LHCN-M2 (cell line): ENCODE measurements at places on chromosomes 6 and 20. TPM values are rescaled to one million over a fixed set of nuclear protein-coding genes. Genes with fewer than 3 reads are reported as not detected.

GRCh38 chr6:46704562-46704961 is 16.9 kb downstream of the TDRD6 start:
- peak; percentile 57 for DNase-seq

PET117 gene
- total RNA-seq: 19.9 and 24.0 TPM in 2 replicates

RIMS4 gene
- total RNA-seq: not detected in 2 replicates

DNA sequence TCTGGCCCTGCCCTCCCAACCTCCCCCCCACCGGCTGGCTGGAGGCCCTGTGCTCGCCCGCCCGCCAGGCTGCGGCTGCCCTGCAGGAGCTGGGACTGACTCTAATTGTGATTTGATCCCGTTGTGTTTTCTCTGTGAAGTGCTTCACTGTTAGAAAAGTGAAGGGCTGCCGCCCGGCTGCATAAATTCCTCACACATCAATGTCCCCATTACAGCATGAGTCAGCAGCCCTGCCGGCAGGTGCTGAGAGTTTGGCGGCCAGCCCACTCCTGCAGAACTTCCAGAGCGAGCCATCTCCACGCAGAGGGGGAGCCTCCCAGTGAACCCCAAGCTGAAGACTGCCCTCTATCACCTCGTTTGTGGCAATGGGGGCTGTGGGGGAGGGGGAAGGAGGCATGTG is 137.9 kb downstream of the DLL1 start:
- DNase-seq: peak; percentile 8

DNA sequence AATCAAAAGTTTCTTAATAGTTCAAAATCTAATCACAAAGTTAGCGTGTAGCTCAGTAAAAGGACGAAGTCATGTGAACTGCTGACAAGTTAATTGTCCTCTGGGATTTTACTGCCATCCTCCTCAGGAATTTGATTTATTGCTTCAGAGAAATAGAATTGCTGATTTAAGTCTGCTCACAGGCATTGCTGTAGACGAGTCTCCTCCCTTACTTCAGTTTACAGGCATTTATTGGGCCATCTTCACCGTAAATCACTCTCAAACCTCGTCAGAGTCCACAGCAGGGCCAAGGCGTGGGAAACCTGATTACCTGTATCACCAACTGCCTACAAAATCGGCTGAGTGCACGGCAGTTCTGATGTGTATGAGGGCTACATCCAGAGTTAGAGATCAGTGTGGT is 119.1 kb upstream of the PDE10A start:
- DNase-seq: no peak

IDH3B gene
- 129 and 130 TPM in 2 replicates for total RNA-seq

DNA sequence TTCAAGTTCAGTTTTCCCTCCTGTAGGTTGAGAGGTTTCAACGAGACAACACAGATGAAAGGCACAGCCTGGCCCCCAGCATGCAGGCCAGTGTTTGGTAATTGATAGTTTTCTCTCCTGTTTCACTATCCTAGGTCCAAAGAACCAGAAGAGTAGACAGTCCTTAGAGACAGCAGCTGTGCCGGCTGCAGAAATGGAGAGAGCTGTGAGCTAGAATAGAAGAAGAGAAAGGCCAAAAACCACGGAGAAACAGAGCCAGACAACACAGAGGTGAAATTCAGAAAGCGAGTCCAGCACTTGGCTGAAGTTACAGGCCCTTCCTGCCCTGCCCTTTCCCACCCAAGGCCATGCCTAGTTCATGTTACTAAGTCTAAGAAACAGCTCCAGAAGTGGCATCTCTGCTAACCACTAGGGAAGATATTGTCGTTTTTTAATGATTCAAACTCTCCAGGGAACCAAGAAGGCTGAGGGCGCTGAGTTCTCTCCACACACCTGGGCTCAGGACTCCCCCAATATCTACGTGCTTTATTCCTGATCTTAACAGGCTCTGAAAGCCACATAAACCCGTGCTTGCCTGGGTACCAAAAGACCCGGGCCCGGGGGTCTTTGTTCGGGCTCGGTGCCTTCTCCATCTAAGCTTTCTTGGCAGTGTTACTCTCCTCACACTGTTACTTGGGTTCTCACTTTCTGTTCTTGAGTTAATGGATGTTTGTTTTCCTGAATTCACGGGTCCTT is 16.5 kb upstream of the RBPJL start:
- no peak for DNase-seq

NFKBIL1 gene
- total RNA-seq: 21.2 and 26.8 TPM in 2 replicates

DNA sequence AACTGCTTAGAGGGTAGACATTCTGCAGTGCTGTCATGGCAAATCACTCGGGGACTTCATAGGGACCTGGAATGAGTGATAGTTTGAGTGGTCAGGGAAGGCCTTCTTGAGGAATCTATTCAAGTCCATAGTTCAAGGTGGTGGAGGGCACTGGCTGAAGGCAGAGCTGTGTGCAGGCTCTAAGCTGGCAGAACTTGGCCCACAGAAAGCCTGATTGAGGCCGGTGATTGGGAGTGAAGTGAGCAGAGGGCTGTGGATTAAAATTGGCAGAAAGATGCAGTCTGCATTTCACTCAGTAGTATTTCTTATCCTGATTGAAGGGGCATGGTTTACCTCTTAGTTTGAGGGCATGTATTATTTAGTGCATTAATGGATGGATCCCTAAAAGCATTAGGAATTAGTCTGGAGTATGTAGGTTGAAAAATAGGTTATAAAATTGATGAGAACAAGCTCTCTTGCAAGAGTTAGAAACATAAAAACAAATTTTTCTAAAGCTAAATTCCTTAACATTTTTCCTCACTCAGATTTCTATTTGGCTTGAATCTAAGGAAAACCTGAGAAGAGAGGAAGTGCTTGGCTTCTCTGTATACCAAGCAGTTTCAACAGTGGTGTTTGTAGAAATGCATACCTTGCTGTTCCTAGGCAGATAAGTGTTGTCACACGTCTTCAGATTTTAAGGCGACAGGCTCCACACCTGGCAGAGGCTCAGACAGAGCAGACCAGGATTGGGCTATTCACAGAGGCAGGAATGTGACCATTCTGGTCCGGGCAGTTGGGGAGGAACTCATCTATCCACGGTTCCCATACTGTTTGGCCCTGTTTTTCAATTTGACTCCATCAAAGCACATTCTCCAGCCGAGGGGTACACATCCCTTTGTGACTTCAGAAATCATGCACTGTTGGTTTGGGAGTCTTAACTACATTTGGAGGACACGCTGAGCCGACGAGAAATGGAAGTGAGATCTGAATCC is 45.2 kb downstream of the UTRN start:
- DNase-seq: no peak

DNA sequence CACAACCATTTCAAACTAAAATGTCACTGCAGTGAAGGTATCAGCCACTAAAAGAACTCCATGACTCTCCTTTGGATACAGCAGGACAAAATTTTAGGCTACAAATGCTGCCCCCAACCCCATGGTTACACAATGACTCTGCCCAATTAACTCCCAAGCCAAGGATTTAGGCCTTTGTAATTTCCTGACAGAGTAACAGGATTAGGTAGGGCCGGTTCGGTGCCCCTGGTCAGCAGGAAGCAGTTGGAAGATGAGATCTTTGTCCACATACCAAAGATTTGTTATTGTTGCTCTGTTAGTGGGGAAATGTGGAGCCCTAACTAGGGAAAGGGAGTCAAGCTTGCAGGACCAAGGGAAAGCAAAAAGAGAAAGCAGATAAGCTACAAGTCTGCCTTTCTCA is 26.7 kb upstream of the RIPK1 start:
- no peak for DNase-seq

DNA sequence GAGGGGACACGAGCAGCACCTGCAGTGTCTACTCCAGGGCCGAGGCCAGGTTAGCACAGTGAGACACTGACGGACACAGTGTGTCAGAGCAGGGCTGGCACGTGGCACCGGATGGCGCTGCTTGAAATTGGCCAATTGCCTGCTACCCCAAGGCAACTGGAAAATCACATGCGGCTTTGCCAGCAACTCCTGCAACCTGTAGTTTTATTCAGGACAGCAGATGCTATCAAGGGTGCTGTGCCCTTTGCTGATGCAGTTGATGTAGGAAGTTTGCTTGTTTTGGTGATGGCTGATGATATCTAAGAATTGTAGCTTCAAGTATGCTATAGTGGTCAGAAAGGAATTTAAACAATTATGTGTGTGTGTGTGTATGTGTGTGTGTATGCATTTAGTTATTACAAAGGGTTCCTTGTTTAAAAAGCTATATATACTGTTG is 25.9 kb downstream of the RIN2 start:
- peak; percentile 54 for DNase-seq

GRCh38 chr6:39961178-39961577 is 26.9 kb upstream of the MOCS1 start:
- DNase-seq: peak; percentile 21

GRCh38 chr6:112054555-112055190 is 769 bp downstream of the CCN6 start:
- DNase-seq: no peak

DNA sequence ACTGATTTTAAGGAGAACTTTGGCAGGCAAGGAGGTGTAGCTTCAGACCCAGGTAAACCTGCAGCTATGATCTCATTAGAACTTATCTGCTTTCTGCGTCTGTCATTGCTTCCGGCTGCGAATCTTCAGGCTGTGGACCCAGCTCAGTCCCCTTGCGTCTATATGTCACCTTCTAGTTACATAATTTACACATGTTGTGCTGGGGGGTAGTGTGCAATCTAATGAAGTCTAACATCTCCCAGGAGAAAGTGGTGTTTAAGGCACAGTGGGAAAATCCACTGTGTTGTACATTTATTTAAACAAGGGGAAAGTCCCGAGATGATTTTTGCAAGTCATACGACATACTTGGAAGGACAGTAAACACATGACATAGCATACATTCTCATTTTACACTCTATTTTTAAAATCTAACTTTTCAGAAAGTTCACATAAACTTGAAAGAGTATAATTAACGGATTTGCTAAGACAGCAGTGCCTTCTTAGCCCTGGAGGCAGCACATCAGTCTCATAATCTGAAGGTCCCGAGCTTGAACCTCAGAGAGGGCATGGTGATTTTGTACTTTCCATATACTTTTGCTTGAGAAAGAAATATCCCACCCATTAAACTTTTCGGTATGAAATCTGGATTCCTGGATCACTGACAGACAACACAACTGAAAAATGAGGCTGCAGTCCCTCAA is 35.2 kb downstream of the GPX6 start:
- no peak for DNase-seq

ME1 gene
- total RNA-seq: 6.4 and 8.1 TPM in 2 replicates

DNA sequence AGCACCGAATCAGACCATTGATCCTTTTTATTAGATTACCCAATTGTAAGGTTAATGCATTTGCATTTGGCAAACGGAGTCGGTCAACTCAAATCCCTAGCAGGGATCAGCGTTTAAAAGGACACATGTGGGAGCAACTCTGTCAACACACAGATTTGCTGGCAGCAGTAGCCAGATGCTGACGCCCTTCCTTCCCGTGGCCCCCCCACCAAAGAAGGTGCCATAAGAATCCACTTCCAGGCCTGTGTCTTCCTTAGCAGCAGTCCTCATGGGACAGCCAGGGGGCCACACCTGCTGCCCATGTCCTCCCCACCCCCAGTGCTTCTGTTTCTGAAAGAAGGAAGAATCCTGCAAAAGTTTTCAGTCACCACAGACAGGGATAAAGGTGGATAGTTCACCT is 24.5 kb upstream of the MAFB start:
- DNase-seq: no peak

GRCh38 chr6:10384610-10385523 is 30.0 kb downstream of the TFAP2A start:
- DNase-seq: no peak

- DNase-seq: no peak
Observed at GRCh38 chr6:158596861-158597260, 37.0 kb downstream of the TMEM181 start.

GATA5 gene
- not detected in 2 replicates for total RNA-seq
